ENCODE measurements at places on chromosomes 4 and X.

DNA sequence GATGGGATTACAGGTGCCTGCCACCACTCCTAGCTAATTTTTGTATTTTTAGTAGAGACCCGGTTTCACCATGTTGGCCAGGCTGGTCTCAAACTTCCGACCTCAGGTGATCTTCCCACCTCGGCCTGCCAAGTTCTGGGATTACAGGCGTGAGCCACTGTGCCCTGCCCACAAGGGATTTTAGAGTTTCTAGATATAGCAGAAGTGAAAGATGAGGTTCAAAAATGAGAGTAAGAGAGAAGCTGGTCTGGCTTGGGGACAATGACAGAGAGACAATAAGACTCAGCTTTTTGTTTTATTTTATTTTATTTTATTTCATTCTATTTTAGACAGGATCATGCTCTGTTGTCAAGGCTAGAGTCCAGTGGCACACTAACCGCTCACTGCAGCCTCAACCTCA, 30.6 kb downstream of the TRIM61 start:
- no peak for DNase-seq

DNA sequence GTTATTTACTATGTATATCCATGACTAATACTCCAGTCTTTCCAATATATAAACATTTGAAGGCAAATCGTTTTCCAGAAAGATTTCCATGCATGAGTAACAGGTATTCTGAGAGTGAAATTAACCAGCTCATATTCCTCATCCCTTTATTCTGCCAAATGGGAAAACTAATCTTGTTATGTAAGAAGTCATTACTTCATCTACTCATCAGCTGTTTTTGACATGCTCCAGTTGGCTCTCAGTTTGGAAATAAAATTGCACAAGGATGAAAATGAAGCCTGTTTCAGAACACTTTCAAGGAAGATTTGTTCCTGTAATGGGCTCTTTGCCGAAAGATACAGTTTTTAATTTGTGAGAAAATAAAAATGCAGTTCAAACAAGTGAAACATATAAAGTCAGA, 121.9 kb downstream of the KCTD8 start:
- no peak for DNase-seq

DNA sequence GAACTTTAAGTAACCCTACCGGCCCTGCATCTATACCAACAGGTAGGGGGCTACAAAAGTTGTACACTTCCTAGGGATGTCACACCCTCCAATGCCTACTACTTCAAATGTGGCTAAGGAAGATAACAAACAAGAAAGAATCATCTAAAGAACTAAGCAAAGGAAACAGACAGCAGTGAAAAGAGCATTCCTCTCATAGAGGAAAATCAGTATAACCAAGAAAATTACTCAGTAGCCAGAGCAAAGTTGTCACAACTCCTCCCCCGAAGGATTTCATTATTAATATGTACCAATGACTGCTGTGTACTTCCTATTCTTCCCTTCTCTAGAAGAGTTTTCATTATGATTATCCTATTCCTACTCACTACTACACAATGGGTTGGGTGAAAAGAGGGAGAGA, 12.6 kb downstream of the ANKRD17 start:
- DNase-seq = no peak

DNA sequence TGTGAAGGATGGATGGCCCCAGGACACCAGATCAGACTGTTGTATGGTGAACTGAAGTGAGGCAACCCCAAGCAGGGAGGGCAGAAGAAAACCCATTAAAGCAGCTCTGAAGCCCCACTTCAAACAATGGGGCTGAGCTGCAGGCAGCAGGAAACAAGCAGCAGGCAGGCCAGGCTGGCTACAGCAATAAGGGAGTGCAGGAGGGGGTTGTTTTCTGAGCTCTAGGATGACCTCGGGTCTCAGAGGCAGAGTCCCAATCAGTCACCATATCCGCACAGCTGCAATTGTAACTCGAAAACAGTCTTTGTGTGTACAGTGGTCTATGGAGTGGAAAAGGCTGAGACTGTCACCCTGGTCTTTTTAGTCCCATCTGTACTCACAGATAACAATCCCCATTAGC, 90.4 kb downstream of the COL4A6 start:
- DNase-seq = no peak

DNA sequence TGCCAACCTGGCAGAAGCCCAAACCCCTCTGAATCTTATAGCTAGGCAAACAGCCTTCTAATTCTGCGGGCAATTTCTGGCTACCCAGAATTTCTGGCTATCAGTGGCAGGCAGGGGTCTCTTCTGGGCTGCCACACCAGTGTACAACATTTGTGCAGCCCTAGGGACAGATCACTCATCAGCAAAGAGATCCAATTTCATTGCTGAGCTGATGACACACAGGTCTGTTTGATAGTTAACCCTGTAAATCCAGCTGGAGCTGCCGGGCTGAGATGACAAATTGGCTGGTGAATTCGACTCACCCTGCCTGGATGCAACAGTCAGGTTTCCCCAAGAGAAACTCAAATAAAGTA, 2.4 kb downstream of the MID1 start:
- no peak for DNase-seq

- DNase-seq = peak; percentile 1
Observed at GRCh38 chrX:12080265-12080664, 58.0 kb upstream of the FRMPD4 start.

GRCh38 chr4:81505004-81505598, 33.4 kb upstream of the RASGEF1B start:
- DNase-seq = peak; percentile 54

- DNase-seq = no peak
Observed at GRCh38 chrX:130376077-130376476, 9.4 kb downstream of the GPR119 start.

DNA sequence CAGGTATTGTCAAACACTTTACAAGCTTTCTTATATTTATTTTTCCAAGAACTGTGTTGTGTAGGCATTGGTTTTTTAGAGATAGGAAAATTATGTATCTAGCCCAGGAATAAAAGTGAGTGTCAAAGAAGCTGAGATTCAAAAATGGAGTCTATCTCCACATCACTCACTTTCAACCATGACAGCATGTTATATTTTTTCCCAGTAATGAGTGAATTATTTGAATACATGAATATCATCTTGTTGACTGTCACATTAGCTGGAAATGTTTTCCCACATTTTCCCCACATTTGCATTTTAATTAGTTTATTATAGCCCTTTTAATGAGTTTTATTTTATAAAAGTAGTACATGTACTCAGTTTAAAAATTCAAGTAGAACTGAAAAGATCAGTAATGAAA, 693.7 kb downstream of the PCDH18 start:
- DNase-seq = no peak

GRCh38 chr4:70914631-70915030, 12.5 kb downstream of the MOB1B start:
- no peak for DNase-seq

DNA sequence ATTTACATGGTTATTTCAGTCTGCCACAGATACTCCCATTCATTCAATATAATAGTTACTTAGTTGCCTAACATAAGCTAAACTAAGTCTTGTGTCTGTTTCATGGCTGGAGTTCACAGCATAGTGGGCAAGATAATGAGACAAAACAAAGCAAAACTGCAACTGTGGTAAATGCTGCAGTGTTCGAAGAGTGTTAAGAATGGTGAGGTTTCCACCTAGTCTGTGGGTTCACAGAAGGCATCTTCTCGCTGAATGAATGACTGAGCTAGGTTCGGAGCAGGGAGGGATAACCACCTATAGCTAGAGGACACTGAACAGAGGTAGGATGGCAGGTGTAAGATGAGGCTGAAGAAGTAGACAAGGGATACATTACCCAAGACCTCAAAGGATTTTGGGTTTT, 171.0 kb downstream of the FBXW7 start:
- DNase-seq = no peak

DNA sequence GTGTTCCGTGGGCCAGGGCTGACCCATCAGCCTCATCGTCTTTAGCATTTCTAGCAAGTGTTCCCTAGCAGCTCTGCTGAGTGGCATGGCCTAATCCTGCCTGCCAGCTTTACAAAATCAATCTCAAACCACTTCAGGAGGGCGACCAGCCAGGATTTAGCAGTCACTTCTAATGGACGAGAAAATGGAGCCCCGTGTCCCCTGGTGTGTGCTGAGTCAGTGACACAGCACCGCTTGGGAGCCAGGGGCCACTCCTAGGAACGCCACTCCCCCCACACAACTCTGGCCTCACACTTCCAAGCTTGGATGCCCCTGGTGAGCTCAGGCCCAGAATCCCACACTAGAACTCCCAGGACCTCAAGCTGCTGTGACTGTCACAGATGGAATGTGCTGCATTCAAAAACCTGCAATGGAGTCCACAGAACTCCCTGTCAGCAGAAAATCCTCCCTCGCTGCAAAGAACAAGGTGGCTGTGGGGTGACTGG, 311.2 kb upstream of the GATB start:
- no peak for DNase-seq

- DNase-seq = no peak
Observed at GRCh38 chr4:120078216-120078615, 11.6 kb upstream of the MAD2L1 start.

GRCh38 chr4:161097821-161098220, 1066.0 kb downstream of the FSTL5 start:
- DNase-seq = no peak

GRCh38 chr4:114093221-114093715, 113.8 kb upstream of the ARSJ start:
- DNase-seq = no peak

DNA sequence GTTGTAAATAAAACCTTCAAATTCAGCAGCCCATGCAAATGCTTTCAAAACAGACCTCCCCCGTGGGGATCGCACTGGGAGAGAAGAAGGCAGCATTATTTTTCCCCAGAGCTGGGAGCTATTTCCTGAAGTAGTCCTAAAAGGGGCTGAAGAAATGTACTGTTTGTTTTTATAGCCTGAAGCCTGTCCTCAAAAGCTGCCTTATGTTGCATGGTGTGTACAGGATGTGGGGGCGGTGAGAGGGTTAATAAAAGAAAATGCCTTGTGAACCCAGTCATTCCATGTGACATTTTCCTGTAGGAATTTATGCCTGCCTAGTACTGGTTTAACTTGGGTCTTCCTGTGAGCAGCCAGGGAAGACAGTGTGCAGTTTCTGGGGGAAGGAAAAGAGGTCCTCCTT, 144.1 kb downstream of the SOWAHB start:
- DNase-seq = no peak

DNA sequence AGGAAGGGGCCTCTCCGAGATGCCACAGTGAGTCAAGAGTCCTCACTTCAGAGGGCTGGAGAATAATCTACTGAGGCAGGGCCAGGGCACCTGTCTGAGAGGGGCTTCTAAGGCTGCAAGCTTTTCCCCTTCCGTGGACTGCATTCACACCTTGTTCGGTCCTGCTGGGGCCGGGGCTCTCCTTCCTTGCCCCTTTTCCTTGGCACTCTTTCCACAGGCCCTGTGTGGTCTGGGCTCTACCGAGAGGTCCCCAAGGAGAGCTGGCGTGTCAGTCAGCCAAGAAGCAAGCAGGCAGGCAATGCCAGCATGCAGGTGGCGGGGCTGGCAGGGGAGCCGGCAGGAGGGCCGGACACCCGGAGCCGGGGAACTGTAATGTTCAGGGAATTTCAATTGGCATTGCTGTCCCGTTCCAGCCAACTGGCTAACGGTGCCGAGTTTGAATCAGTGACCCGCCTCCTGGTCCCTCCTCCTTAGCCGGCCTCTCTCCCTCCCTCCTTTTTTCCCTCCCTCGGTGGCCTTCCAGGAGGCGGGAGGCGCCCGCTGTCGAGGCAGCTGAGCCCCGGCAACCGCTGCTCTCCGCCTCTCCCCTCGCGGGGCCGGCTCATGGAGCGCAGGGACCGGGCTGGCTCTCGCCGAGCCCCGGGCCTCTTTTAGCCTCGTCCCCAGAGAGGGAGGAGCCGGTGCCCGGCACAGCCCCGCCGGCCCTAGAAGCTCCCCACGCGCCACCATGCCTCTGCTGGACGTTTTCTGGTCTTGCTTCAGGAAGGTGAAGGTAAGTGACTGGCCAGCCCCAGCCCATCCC, at the start of gene STARD8:
TSS of gene STARD8 (plus strand) at position 511 of the 802 bp plus-strand sequence. CDS start at position 728, 217 bp downstream.
- DNase-seq = no peak

GRCh38 chrX:105700331-105700730, 122.0 kb upstream of the NRK start:
- no peak for DNase-seq

GRCh38 chrX:46446727-46447378, 98.4 kb downstream of the ZNF674 start:
- peak; percentile 73 for DNase-seq
